ENCODE measurements at places on chromosomes 6 and 20. TPM values are rescaled to one million over a fixed set of nuclear protein-coding genes. Genes with fewer than 3 reads are reported as not detected.

- no peak for DNase-seq
- H3K27ac ChIP-seq = no peak overlapping the region
- no peak overlapping the region for H3K4me3 ChIP-seq
- peaks cover 7% of the 10 kb centered on the region for H3K4me1 ChIP-seq
- peaks cover 47% of the 10 kb centered on the region for H3K27me3 ChIP-seq
- H3K36me3 ChIP-seq = no peaks in the 10 kb centered on the region
These were observed 37.3 kb downstream of the NTSR1 start for GRCh38 chr20:62745952-62746288.

Gene ELOVL2
- not detected for total RNA-seq

Gene EGFL8
- total RNA-seq = 9.5 TPM

DNA sequence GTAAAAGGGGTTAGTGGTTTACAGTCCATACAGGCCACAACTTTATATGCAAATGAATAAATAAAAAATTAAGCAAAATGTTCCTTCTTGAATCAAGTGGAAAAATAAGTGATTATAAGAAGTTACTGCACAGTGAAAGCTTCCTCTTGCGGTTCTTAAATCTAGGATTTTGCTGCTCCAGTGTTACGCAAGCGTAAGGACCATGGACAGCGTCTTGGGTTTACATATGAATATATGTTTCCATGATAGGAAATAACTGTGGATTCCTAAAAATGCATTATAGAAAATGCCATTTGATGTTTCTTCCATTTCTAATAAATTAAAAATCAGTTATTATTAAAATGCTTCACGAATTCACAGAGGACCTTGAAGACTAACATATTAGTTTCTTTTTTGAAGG lies 176.6 kb upstream of the POU3F2 start:
- no peaks in the 10 kb centered on the region for H3K27me3 ChIP-seq
- no peaks in the 10 kb centered on the region for H3K4me1 ChIP-seq
- H3K36me3 ChIP-seq = no peaks in the 10 kb centered on the region
- no peak overlapping the region for H3K4me3 ChIP-seq

- no peaks in the 10 kb centered on the region for H3K27me3 ChIP-seq
- no peak overlapping the region for H3K27ac ChIP-seq
- DNase-seq = no peak
- peaks cover 90% of the 10 kb centered on the region for H3K36me3 ChIP-seq
- peaks cover 49% of the 10 kb centered on the region for H3K4me1 ChIP-seq
These were observed 113.9 kb downstream of the NFATC2 start for GRCh38 chr20:51428401-51429143.

- DNase-seq = no peak
- H3K27ac ChIP-seq = no peak overlapping the region
- H3K27me3 ChIP-seq = peaks cover 37% of the 10 kb centered on the region
- H3K4me3 ChIP-seq = no peak overlapping the region
- peaks cover 6% of the 10 kb centered on the region for H3K4me1 ChIP-seq
These were observed 53.2 kb upstream of the IFNGR1 start for GRCh38 chr6:137272403-137272802.

Gene SLC16A10
- 3.6 TPM for total RNA-seq

Gene GOPC
- total RNA-seq = 22.9 TPM

- no peak for DNase-seq
- no peaks in the 10 kb centered on the region for H3K36me3 ChIP-seq
- peaks cover 30% of the 10 kb centered on the region for H3K4me1 ChIP-seq
- H3K27me3 ChIP-seq = no peaks in the 10 kb centered on the region
These were observed 29.1 kb downstream of the STK35 start for GRCh38 chr20:2130683-2131082.

DNA sequence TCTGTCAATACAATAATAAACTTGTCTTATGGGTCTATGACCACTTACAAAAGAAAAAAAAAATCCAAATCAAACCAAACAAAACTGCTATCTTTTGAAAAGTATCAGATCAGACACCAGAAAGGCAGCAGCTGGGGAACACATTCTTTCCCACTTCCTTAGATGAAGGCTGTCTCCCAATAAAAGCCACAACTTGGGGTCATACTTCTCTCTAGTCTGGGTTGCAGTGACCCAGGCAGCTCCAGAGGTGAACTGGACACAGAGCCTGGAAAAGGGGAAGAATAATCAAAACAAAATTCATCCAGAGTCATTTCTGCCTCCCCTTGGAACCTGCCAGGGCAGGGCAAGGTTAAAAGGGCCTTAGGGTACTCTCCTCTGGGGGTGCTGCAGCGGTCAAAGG lies 19.1 kb downstream of the ATXN1 start:
- peaks cover 54% of the 10 kb centered on the region for H3K4me1 ChIP-seq
- no peak for DNase-seq
- H3K27me3 ChIP-seq = no peaks in the 10 kb centered on the region
- no peak overlapping the region for H3K27ac ChIP-seq
- H3K4me3 ChIP-seq = no peak overlapping the region
- H3K36me3 ChIP-seq = peaks cover 84% of the 10 kb centered on the region

DNA sequence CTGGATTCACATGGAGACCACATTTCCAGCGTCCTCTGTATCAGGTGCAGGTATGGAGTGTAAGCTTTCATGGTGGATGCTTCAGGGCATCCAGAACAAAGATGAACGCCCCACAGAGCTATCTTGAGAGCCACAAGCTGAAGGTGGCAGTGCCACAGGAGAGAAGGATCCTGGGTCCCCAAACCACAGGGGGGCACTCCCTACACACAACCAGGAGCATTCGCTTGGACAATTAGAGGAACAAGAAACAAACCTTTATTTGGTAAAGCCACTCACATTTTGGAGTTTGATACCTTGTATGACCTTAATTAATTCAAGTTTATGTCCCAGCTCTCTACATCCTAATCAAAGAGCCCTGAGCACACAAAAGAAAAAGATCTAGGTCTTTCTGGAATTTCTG lies 406.3 kb downstream of the PREX1 start:
- no peak for DNase-seq
- no peaks in the 10 kb centered on the region for H3K36me3 ChIP-seq
- no peaks in the 10 kb centered on the region for H3K4me1 ChIP-seq
- no peak overlapping the region for H3K4me3 ChIP-seq
- H3K27ac ChIP-seq = no peak overlapping the region

All from activated T-helper 2 cell treated with anti-CD3 and anti-CD28 coated beads, Interferon-gamma antibody, Interleukin-2, Interleukin-4, amounts not matched to agents 10 μg/mL and 5 μg/mL and 100 μg/mL, durations not matched to agents 14 hours and 24 hours and 36 hours (primary cell).